ENCODE measurements at places on chromosomes 12 and 14.
A peak's percentile ranks its signal among the peaks of the same experiment; 100 is the strongest.

DNA sequence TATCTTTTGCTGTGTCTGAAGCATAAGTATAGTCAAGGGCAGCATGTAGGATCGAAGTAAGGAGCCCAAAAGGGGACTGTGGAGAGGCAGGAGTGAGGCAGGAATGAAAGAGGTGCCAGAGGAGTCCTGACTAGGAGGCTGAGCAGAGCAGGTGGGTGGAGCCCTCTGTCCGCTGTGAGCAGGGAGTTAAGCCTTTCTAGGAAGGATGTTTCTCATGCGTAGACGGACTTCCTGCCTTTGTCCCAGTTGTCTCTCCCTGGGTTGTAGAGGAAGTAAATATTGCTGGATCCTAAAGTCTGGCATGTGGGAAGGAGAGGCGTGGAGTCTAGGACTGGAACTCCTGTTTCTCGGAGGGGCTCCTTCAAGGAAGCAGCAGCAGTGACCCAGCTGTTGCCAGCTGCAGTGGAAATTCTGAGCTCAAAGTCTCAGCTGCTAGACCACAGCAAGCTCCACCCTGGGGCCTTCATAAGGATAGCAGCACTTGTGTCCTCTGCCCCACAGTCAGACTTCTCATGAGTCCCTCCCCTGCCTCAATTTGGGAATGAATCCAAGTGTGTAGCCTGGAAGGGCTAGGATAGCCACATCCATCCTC is 44.0 kb downstream of the RBMS2 start:
- peak; percentile 67 for DNase-seq

GRCh38 chr12:131803961-131804521 is 24.2 kb upstream of the MMP17 start:
- no peak for DNase-seq

GRCh38 chr14:42541535-42542001 is 934.9 kb downstream of the LRFN5 start:
- DNase-seq, result no peak

DNA sequence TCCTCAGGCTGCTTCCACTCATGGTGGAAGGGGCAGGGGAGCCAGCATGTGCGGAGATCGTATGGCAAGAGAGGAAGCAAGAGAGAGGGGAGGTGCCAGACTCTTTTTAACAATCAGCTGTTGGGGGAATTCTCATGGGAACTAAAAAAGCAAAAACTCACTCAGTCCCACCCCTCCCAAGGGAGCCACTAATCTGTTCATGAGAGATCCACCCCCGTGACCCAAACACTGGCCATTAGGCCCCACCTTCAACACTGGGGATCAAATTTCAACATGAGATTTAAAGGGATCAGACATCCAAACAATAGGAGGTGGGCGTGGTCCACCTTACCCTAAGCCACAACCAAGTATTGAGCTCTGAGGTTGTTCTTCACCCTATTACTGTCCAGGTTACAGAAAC is 375.1 kb downstream of the GRIN2B start:
- no peak for DNase-seq

GRCh38 chr14:105150368-105151083 is 18.1 kb downstream of the JAG2 start:
- DNase-seq, result no peak

DNA sequence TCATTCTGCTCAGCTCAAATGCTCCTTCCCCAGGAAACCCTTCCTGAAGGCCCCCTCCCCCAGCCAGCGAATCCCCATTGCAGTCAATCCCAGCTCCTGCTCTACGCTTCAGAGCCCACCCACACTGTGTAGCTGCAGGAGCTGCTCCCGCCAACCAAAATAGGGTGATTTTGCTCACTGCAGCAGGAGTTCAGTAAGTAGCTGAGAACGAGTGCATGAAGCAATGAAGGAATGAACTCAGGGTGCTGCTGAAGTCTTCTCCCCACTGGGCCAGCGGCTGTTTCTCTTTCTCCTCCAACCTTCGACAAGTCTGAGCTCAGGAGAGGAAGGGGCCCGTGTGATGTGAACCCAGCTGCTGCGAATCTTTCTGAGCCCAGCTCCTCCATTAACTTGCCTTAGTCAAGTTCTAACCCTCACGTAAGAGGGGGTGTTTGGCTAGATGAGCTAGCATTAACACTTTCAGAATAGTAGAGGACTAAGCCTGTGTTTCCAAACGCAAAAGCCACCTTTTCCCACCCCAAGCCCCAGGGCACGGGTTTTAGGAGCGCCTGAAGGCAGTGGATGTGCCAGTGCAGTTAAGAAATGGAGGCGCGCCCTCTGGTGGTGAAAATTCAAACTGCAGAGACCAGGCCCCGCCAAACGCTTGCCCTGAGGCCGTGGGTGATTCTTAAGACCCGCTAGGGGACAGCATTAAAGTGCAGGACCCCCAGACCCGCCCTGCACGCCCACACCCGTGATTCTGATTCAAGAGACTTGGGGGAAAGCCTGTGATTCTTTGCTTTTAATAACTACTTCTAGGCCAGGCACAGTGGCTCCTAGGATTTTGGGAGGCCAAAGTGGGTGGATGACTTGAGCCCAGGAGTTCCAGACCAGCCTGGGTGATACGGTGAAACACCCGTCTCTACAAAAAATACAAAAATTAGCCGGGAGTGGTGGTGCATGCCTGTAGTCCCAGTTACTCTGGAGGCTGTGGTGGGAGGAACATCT is 11.9 kb upstream of the SERPINA4 start:
- DNase-seq, result peak; percentile 1

DNA sequence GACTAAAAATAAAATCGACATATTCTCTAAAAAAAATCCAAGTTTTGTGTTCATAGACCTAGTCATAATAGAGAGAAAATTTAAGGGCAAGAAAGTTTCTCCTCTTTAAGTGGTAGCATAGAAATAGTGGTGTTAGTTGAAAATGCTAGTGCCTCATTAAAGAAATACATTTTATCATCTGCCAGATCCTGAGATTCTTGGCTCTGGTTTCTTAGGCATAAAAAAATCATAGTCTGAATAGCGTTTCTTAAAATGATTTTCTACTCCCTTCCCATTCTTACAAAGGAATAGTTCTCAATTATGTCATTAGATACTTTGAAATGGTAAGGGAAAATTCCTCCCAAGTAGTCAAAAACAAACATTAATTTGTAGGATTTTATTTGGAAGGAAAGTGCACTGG is 212.8 kb downstream of the NELL2 start:
- no peak for DNase-seq

- no peak for DNase-seq
Observed at GRCh38 chr12:121430833-121431415, 31.0 kb downstream of the RNF34 start.

Data from HFF-Myc (cell line).